ENCODE measurements at places on chromosomes 2 and 18. TPM values are rescaled to one million over a fixed set of nuclear protein-coding genes. Genes with fewer than 3 reads are reported as not detected.

DNA sequence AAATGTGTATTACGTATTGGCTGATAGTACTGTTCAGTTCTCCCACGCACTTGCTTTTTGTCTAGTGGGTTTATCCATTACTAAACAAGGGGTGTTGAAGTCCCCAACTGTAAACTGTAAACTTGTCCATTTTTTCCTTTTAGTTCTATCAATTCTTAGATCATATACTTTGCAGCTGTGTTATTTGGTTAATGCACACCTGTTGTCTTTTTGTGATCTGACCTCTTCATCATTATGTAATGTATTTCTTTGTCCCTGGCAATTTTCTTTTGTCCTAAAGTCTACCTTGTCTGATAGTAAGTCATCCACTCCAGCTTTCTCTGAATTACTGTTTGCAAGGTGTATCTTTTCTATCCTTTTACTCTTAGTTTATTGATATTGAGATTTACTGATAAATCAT lies 21.9 kb downstream of the MCEE start:
- DNase-seq = no peak

The STAT4 gene
- 170 TPM for total RNA-seq

- no peak for DNase-seq
Observed at GRCh38 chr2:200968162-200968561, 4.7 kb upstream of the ORC2 start.

DNA sequence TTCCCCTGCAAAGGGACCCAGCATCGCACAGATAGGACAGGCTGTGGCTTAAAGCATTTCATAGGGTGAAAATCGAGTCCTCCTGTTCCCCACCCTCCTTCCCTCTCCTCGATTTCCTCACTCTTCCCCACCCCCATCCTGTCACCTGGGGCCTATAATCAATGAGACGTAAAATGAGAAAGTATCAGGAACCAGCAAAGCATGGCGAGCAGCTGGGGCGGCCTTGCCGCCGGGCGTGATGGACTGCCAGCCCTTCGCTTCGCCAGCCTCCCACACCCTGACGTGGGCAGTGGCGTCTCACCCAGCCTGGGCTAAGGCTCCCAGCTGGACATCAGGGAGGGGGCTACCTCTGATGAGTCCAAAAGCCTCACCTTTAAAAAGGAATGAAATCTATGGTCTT lies 11.1 kb downstream of the SLC30A3 start:
- no peak for DNase-seq

The CFAP210 gene
- not detected for total RNA-seq

DNA sequence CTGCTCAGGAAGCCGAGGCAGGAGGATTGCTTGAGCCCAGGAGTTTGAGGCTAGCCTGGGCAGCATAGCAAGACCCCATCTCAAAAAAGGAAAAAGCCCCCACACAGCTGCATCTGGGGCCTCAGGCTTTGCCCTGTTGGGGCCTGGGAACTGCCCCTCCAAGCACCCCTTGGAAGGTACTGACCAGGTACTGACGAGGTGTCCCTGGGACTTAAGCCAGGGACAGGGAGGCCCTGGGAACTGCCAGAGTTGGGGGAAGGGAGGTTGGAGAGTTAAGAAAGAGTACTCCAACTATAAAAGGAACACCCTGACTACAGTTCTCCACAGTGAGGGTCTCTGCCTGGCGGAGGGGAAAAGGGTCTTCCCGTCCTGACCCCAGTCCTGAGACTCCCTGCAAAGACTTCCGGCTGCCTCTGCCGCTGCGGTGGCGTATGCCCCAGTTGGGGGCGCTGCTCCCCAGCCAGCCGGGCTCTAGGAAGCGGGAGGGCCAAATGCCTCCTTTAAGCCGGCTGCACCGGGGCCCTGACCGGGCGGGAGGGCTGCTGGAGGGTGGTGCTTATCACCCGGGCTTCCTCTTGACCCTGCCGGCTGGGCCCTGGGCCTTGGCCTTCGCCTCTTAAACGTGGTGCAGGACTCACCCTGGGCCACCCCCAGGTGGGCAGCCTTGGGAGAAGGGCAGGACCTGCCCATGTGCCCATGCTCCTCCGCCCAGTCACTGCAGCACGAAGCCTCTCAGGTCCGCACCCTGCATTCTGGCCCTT lies 12.8 kb downstream of the SLC30A3 start:
- peak; percentile 80 for DNase-seq

- DNase-seq = no peak
Observed at GRCh38 chr2:204172145-204172600, 235.6 kb downstream of the ICOS start.

The ALK gene
- total RNA-seq = not detected

- DNase-seq = no peak
Observed at GRCh38 chr2:219726916-219727315, 99.5 kb downstream of the SLC4A3 start.

DNA sequence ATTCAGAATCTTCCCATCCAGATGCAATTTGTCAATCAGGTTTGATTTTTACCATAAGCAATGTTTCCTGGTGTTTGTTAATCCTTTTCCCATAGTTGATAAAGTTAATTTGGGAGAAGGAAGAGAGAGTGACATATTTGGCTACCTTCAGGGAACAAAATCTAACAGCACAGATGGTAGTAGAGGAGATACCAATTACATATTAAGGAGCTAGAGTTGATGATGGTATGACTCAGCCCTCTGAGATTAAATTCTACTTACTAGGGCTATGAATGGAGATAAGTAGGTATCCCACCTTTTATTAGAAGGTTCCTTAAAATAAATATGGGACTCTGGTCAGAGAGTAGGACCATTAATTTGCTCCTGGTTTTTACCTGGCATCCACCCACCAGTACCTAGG lies 139.7 kb downstream of the EHBP1 start:
- no peak for DNase-seq

DNA sequence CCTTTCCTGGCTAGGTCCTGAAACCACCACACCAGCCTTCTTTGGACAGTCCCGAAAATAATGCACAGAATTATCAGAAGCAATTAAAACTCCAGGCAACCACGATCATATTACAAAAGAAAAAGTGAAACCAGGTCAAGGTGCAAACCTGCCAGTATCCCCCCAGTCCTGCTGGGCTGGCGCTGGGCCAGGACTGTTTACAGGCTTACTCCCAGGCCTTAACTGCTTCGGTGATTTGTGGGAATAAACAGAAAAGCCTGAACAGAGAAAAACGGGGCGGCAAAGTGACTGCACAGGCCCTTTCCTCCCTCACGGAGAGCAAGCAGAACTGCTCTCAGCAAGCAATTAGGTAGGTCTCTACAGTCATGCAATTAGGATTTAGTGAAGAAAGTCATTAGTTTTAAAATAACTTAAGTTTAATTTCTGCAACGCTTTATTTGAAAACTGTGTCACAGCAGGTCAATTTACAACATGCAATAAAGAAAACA lies 1.3 kb downstream of the HDAC4 start:
- DNase-seq = peak; percentile 60

DNA sequence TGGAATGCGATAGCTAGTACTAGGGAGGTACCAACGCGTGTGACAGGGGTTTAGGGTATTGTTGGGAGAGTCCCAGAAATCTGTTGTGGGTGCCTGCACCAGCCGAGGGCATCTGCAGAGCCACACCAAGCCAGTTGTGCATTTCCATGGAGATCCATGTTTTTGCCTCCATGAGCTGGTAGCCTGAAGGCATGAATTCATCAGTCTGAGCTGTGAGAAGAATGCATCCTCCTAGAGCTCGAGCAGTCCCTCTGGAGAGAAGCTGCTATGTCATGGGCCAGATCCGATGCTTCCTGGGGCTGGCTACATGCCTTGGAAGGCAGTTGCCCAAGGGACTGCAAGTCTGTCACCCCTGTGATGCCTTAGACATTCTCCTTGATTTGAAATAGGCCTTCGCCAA lies 57.9 kb downstream of the LIPG start:
- no peak for DNase-seq

The PSMA8 gene
- 1.4 TPM for total RNA-seq

The LAMA1 gene
- not detected for total RNA-seq

The MITD1 gene
- total RNA-seq = 68.8 TPM

DNA sequence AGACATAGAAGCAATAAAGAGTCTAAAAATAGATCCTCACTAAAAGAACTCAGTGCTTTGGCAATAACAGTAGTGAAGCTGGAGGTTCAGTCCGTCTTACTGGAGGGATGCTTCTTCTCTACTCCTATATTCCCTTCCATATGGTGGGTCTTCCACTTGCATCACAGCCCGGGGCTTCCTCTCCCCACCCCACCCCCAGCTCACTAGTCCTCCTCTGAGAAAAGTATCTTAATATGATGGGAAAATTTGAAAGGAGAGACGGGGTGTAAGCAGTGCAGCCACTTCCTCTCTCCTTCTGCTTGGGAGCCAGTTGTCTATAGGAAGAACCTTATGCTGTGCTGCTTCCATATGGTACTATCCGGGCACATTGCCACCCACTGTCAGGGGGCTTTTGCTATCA lies 57.2 kb upstream of the SPOPL start:
- DNase-seq = no peak

GRCh38 chr18:48095726-48096125 lies 165.3 kb upstream of the SMAD2 start:
- no peak for DNase-seq

- no peak for DNase-seq
Observed at GRCh38 chr2:81624825-81625224, 1320.3 kb upstream of the LRRTM1 start.

The TCF23 gene
- not detected for total RNA-seq

The NLRC4 gene
- total RNA-seq = 0.09 TPM

- DNase-seq = no peak
Observed at GRCh38 chr2:44548221-44549098, 186.7 kb downstream of the CAMKMT start.

The PTGR3 gene
- total RNA-seq = 36.6 TPM

- DNase-seq = no peak
Observed at GRCh38 chr2:160934263-160934662, 226.0 kb upstream of the TANK start.

GRCh38 chr2:196380098-196380497 lies 208.7 kb upstream of the STK17B start:
- DNase-seq = no peak

GRCh38 chr2:172211512-172211911 lies 108.8 kb upstream of the DLX2 start:
- DNase-seq = no peak

All from activated naive CD8-positive, alpha-beta T cell treated with anti-CD3 and anti-CD28 coated beads, Interleukin-2, amount 10 ng/mL, durations not matched to agents 7 days and 5 days (primary cell).